ENCODE measurements at places on chromosomes 4 and X.

GRCh38 chr4:124278477-124278876, 434.1 kb downstream of the ANKRD50 start:
- DNase-seq = no peak

- DNase-seq = no peak
These were observed 26.4 kb upstream of the REPS2 start for GRCh38 chrX:16920075-16920474.

GRCh38 chrX:9897761-9898161, 69.4 kb upstream of the CLDN34 start:
- DNase-seq = peak; percentile 32

DNA sequence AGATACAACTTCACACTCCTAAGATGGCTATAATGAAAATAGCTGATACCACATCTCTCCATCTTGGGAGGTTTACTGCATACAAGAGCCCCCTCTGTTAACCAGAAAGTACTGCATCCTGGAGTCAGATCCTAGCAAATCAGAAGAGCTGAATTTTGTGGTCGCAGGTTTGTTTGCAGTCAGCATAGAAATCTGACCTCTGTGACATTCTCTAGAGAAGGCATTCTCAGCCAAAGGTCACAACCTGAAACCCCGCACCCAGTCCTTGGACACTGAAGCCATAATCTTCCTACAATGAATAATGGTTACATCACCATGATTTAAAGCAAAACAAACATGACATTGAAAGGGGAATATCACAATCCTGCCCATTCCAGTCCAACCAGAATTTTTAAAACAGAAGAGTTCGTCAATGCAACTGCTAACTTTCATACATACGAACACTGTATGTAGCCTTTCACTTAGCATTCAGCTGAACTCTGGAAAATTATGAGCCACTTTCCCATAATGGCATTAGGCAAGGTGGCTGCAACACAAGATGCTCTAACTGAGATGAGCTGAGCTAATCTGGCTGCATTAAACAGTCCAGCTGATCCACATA, 17.6 kb downstream of the HS6ST2 start:
- no peak for DNase-seq

- no peak for DNase-seq
These were observed 15.1 kb downstream of the LAMP2 start for GRCh38 chrX:120453985-120454384.

DNA sequence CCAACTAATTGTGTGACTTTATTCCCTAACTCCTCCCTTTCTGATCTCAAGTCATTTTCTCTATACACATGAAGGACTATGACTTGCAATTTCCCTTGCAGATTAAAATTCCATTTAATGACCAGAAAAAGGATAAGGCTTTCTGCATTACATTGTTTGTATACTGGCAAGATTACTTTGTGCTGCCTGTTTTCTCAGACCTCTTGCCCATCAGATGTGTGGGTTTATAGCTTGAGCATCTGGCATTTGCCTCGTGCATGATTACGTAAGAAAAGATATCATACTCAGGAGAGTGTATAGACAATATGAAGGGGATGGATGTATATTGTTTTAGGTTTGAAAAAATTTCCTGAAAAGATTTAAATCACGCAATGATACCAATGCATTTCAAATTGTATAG, 593.8 kb upstream of the SLIT2 start:
- DNase-seq = no peak

GRCh38 chr4:1250921-1251772, 2.2 kb upstream of the CTBP1 start:
- DNase-seq = no peak

GRCh38 chrX:138026211-138026610, 460.3 kb downstream of the ZIC3 start:
- peak; percentile 1 for DNase-seq

DNA sequence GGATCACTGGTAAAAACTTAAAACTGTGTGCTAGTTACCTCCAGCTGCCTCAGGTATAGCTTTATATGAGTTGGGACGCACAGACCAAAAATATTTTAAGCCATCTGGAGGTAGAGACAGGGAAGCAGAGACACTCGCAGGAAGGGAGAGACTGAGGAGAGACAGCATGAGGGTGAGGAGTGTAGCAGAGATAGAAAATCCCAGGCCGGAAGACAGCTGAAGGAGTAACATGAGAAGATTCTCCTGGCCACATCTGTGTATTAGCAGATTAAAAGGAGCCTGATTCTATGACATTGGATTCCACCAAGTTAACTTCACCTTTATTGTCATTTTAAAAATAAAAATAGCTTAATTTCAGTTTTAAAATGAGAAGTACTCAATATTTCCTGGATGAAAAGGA, 84.3 kb downstream of the PDLIM5 start:
- DNase-seq = no peak

GRCh38 chrX:64395568-64395929, 297 bp upstream of the MTMR8 start:
- DNase-seq = no peak

- DNase-seq = no peak
These were observed 279.6 kb upstream of the CLNK start for GRCh38 chr4:10963958-10964703.

DNA sequence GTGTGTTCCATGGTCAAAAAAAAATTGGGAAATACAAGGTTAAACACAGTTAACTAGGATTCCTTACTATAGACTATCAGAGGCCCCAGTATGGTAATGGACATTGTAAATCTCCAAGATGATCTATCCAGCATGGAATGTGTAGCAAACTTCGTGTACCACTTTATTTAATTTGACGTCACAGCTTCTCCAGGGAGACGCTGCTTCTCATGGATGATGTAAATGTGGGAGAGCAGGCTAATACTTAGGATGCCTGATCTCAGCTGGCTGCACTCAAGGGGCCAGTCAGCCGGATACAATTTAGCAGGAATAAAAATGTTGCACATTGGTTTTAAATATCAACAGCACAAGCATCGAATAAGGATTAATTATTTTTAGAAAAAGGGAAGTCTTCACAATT, 111.7 kb upstream of the HPF1 start:
- no peak for DNase-seq

GRCh38 chrX:66553973-66554372, 84.9 kb downstream of the EDA2R start:
- no peak for DNase-seq

- DNase-seq = no peak
These were observed 55.3 kb downstream of the CCDC158 start for GRCh38 chr4:76365636-76366035.

- no peak for DNase-seq
These were observed 103.1 kb upstream of the FAM47B start for GRCh38 chrX:34839451-34839850.

- DNase-seq = no peak
These were observed 20.4 kb downstream of the FAM184B start for GRCh38 chr4:17761062-17761461.

DNA sequence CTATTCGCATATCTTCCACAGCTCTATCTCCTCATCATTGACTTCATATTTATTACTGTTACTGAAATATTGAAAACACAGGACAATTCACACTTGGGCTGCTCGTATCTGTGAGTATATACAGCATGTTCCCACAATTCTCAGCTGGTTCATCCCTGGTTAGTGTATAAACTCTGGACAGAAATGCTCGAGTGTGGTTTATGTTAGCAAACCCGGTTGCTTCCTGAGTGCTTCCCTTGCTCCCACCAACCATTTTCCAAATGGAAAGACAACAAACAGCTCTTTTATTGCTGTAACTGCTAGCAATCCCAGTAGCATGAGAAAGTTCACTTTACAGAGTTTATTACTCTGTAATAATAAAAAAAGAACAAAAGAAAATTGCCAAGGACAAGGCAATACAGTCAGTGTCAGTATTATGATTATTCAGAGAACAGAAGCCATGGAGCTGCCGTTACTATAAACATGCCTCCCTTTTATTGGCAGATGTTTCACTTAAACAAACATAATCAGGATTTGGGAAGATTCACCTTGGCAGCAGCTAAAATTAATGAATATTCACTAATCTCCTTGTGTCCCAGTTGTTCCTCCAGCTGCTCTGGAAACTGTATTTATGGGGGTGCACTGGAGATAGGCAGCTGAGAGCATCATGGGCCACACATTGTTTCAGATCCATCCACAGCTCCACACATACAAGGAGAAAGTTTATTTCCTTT, 134.1 kb upstream of the GUCY1A1 start:
- no peak for DNase-seq

DNA sequence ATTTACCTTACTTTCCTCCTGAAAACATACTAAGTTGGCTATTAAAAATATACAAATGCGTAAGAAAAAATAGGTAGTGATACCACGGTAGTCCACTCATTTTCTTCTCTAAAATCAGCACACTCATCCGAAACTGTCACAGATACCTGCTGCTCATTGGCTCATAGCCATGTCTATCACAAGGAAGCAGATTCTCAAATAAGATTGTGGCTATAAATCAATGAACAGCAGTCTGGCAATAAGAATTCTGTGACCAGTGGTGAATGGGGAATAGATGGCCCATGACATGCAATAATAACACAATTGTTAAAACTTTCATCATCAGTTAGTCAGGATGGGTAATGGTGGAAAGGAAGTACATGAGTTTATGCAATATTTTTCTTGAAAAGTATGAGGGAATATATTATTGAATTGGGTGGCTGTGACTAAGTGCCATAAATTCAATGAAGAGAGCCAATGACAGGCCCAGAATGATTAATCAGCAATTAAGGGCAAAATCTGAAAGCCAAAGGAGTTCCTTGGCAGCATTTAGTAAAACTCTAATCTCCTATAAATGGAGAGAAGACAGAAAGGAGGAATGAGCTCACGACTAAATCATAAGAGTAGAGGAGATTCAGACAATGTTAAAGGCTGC, 202.3 kb upstream of the NEIL3 start:
- no peak for DNase-seq

GRCh38 chrX:37926700-37927099, 79.3 kb upstream of the DYNLT3 start:
- DNase-seq = peak; percentile 43

DNA sequence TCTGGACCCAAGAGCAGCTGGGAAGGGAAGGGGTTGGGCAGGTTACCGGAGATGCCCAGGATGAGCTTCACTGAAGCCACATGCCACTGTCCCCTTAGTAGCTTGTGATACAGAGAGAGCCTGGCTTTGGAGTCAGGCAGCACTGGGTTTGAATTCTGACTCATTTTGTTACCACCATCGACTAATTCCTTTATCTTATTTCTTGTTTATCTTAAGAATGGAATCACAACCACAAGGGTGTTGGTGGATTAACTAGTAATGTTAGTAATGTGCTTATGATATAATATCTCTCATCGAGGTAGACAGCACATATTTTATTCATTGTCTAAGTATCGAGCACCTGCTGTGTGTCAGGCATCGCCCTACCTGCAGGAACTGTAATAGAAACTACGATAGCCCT, 17.7 kb upstream of the STX18 start:
- DNase-seq = no peak

DNA sequence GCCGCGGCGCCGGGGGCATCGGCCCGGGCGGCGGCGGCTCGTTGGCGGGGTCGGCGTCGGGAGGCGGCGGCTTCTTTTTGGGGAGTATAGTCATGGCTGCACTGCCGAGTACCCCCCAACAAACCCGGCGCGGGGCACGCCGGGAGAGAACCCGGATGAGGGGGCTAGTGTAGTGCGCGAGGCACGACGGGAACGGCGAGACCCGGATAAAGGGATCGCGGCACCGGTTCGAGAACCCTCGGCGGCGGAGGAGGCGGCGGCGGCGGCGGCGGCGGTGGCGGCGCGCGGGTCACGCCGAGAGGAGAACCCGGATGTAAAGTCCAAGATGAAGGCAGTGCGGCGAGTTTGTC, at the start of gene OTUD5:
OTUD5 (minus strand) TSS at position 131 of the 350 bp plus-strand sequence; CDS start at position 94, 37 bp downstream.
- no peak for DNase-seq

GRCh38 chrX:53048169-53049126, at the start of gene GPR173:
Gene GPR173 (plus strand): TSS chrX:53048789. CDS start chrX:53076622, 27,833 bp downstream.
- DNase-seq = peak; percentile 70
